Activated CD4-positive, alpha-beta T cell treated with anti-CD3 and anti-CD28 coated beads, Interleukin-2, amount 50 U/mL, for 4 hours (primary cell): ENCODE measurements at places on chromosomes 6 and 20.

GRCh38 chr6:31356216-31356945 lies 598 bp downstream of the HLA-B start:
- DNase-seq: peak; percentile 33

DNA sequence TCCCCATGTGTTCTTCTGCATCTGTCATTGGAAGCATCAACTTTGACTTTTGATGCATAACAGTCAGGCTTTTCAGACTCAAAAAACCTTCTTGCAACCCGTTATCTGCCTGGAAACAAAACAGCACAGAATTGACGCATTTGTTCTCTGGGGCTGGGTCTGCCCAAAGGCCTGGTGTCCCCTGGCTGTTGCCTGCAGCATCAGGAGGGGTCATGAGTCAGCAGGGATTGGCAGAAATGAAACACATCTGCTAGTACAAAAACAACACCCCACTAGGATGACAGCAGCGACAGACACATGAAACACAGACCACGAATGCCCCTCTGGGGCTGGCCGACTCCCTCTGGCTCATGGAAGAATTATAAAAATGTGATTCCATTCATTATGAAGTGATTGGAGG lies 157.6 kb upstream of the INSM1 start:
- no peak for DNase-seq

DNA sequence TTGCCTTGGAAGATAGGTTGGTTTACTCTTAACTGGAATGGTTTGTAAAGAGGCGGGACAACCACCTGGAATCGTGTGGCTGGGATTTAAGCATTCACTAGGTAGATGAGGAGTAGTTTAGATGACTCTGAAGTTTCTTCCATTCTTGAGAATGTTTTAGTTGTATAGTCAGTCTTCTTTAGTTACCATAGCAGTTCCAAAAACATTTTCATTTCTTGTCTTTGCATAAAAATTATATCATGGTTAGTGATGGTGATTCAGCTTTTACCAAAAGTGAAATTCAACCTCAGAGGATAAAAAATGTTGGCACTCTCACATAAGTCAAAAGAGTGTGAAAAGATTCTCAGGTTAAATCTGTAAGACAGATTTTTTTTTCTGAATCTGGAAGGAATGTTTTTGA lies 70.3 kb downstream of the SMAP1 start:
- DNase-seq: no peak

DNA sequence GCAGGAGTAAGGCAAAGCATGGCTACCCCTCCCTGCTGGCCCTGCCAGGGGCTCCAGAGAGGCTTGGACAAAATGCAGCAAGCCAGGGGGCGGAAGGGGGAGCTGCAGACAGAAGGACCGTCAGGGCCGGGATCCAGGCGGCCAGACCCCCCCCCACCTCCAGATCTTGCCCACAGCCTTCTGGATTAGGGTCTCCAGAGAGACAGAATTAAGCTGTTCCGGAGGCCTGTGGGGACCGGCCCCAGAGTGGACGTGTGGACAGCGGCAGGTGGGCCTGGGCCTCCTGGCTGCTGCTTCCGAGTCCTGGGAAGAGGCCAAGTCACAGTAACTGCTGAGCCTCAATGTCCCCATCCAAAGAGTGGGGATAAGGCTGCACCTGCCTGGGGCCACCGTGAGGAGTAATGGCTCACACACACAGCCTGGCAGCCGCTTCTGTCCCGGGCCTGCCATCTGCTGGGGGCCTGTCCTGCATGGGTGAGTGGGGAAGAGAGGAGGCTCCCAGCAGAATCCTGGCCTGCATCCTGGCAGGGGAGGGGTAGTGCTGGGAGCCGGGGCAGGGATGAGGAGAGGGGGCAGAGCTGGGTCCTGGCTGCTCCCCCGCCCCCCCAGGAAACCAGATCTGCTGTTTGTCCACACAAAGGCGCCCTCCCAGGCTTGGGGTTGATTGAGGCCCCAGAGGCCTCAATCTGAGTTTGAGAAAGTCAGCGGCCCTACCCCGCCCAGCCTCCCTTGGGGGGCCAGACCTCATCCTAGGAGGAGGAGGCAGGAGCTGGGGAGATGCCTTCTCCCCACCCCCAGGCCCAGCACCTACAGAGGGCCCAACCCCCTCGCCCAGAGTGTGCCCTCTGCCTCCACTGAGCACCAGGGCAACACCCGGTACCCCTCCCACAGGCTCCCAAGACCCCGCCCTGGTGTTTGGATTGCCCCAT lies 3.9 kb downstream of the LAMA5 start:
- DNase-seq: no peak

GRCh38 chr6:19655744-19656143 lies 181.4 kb upstream of the ID4 start:
- DNase-seq: no peak

GRCh38 chr6:143620447-143620846 lies 57.3 kb upstream of the PHACTR2 start:
- no peak for DNase-seq

DNA sequence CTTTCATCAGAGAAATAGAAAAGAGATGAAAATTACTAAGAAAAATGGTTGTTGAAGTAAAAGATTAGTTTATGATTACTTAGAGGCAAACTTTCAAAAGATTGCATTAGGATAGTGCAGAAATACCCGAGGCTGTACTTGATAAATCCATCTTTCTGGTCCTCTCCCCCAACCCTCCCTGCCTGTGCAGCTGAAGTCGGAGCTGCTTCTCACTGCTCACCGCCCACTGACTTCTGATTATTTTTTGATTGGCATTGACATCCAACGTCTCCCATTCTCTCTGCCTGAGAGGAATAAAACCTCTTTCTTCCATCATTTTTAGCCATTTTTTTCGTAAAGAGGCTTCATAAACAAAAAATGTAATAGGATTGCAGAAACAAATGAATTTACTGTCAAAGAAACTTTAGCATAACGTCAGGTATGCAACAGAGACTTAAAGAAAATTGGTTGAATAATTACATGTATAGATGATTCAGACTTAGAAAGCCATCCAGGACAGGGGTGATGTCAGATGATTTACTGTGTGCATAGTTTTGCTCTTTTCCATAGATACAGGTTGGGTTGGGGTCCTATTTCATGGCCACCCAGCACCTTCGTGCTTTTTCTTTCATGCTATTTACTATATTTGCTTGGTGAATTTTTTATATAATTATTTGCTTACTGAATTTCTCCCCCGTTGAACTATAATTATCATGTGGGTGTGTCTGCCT lies 53.6 kb upstream of the EDN3 start:
- no peak for DNase-seq

DNA sequence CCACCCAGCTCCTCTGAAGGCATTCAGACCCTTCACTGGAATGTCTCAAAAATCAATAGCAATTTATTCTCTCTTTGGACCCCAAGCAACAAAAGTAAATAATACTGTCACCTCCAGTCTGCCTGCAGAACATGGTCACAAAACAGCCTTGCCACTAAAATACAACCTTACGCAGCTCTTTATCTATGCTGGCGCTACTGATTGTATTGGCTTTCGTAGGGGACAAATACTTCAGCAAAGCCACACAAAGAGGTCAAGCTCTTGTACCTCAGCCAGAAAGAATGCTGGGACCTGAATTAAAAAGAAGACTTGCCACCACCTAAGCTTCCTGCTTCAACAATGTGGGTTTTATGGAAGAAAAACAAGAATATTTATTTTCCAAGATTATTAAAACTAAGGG lies 57.2 kb downstream of the PRKN start:
- DNase-seq: no peak

- no peak for DNase-seq
These were observed 632.7 kb downstream of the RFPL4B start for GRCh38 chr6:112979830-112980229.

- DNase-seq: no peak
These were observed 3.0 kb downstream of the PIM1 start for GRCh38 chr6:37172912-37173492.

DNA sequence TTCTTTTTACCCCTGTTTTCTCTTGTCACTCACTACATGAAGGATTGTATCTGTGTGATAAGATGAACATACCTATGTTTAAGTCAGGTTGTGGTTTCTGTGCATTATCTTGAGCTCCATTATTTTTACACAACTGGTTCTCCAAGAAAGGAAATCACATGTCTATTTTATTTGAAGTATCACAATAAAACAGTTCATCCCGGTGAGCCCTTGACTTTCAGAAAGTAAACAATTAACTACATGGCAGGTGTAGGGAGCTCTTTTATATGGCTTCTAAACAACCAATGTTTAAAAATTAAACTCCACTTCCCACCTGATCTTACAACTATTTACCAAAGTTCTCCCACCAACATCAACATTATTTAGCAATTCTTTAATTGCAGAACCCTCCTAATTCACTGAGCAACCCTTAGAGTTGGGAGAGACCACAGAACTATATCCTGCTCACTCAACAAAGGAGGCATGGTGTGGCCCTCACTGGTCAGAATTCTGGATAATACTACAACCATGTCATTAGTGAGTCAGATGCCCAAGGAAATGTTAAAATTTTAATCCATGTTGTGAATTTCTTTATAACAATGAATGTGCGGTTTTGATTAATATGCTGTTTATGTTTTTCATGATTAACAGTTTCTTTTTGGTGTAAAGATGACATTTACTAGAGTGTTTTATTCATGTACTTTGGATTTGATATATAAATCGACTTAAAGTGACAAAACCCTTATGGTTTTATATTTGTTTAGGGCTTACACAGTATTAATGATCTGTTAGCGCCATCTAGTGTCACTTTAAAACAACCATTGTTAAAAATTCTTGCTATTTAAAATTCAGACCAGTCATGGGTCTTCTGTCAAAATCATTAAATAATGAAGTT lies 50.0 kb upstream of the SCGN start:
- no peak for DNase-seq

DNA sequence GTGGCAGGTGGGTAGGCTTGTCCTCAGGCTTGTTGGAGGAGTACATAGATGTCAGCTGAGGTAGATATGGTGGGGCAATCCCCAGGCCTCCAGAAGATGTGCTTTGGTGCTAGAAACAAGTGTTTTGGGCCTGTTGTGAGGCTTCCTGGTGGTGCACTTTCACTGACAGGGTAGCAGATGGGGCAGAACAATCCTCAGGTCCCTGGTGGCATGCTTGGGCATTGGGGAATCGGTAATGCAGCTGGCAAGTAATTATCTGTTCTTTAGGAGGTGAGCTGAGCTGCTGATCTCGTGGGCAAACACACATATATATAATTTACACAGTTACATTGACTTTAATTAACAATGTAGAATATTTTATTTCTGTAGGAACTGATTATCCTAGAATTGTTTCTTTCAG lies 458.7 kb downstream of the BMP2 start:
- DNase-seq: no peak

DNA sequence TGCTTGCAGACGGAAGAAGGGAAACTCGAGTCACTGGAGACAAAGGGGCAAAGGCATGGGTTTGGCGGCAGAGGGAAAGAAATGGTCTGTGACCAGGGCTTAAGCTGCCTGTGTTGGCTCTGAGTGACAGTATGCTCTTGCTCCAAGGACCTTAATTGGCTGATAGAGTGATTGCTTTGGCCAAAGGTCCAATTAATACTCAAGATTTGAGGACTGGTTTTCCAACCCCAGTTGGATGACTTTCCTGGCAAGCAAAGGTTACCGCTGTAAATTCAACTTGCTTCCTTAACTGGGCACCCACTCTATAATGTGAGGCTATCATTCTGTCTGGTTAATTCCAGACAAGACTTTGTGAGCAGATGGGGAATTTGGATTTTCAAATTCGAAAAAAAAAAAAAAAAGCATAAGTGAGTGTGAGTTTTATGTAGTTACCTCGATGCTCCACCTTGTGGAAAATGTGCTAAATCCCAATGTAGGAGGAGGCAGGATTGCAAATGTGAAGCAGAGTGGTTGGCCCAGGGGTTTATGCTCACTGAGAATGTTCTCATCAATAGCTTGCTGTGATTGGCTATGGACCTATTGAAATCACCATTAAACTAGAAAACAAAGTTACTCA lies 150.7 kb upstream of the GMDS start:
- no peak for DNase-seq

DNA sequence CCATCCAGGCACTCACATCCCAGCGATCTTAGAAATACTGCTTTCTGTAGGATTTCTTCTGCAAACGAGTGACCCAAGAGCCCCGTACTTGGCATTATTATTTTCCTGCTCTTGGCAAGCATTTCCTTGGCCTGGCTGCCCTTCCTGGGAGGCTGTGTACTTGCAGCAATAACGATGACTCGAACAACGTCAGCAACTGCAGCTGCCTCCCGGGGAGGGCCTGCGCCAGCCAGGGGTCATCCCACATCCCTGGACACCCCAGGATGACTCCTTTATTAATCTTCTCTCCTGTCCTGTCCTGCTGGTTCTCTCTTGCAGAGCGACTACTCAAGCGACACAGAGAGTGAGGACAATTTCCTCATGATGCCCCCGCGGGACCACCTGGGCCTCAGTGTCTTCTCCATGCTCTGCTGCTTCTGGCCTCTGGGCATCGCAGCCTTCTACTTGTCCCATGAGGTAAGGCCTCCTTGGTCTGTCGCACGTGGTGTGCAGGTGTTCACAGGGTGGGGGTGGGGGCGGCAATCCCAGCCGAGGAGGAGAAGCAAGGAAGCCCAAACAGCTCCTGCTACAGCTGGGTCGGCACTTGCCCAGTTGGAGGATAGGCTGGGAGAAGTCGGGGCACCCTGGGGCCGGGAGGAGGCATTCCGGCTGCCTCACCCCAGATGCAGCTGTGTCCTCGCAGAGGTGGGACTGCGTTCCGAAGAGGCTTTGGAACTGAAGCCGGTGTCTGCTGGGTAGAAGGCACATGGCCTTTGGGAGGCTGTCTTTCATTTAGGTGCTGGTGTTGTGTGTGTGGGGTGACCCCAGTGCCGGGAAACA lies 115.3 kb downstream of the SYNDIG1 start:
- DNase-seq: no peak

DNA sequence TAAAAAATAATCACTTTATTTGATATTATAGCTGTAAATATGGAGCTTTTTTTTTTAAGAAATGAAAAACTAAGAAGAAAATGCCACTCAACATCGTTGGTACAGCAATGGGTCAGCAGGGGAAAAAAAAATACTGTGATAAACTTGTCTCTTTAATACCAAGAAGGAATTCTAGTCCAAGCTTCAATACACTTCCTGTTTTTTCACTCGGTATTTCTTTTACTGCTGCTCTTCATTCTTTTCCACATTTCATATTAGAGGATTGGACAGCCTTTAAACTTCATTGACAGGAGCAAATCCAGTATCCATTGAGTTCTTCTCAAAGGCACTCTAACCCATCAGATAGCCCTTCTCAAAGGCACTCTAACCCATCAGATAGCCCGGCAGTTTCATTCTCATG lies 22.2 kb upstream of the EZR start:
- DNase-seq: no peak

GRCh38 chr6:127347178-127347577 lies 3.8 kb upstream of the ECHDC1 start:
- no peak for DNase-seq

- DNase-seq: no peak
These were observed 1.0 kb upstream of the TGM6 start for GRCh38 chr20:2379511-2380229.

DNA sequence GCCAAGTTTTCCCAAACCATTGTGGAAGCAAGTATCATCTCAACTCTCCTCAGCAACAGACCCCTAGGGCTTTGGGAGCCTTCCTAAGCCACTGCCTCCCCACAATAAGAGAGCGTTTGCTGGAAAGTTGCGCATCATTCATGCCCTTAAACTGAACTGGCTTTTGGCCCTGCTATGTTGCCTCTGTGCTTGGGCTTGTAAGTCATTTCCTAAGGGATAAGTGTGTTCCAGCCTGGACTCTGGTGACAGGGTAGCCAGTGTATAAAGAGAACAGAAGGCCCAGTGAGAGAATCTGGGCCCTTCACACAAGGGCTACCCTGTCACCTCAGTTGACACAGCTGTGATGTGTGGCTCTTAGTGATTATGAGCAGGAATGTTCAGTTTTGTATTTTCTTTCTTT lies 77.8 kb downstream of the COL9A1 start:
- no peak for DNase-seq

GRCh38 chr6:484746-485145 lies 93.2 kb downstream of the IRF4 start:
- DNase-seq: no peak

GRCh38 chr6:710601-711571 lies 17.9 kb upstream of the EXOC2 start:
- peak; percentile 47 for DNase-seq
